ENCODE measurements at places on chromosomes 5 and 9.

DNA sequence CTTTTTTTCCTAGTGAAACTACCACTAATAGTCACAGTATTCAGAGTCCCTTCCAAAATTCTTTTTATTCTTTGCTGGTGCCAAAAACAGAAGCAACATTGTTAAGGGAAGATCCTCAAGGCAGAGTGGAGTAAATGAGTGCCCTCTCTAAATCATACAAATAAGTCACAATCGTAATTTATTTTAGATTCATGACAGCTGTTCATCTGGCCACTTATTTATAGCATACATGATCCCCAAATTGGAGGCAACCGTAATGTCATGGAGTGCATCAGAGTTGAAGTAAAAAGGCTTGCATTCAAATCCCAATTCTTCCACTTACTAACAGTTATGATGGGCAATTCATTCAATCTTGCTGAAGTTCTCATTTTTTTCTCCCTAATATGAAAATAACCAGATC, 33.4 kb downstream of the POLK start:
- DNase-seq: no peak

GRCh38 chr5:18079831-18080230, 445.6 kb downstream of the TAF11L14 start:
- no peak for DNase-seq

DNA sequence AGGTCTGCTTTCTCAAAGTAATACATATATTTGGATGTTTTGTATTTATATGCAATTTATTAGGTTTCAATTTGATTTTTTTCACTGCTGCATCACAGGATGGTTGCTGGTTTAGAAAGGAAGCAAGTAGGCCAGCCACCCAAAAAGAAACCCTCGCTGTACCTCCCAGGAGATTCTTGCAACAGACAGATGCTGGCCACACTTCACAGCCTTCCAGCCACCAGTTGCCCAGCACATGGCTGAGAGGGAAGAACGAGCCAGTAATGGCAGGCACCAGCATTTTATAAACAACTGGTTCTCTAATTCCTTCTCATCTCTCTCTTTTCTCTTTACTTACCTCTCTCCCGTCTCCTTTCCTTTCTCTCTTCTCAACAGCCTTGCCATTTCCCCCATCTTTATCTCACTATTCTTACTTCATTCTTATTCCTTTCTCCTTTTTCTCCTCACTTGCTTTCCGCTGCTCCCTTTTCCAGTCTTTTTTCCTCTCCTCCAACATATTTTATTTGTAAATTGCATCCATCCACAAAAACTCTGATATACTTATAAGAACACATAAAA, 38.9 kb downstream of the EFNA5 start:
- DNase-seq: no peak

DNA sequence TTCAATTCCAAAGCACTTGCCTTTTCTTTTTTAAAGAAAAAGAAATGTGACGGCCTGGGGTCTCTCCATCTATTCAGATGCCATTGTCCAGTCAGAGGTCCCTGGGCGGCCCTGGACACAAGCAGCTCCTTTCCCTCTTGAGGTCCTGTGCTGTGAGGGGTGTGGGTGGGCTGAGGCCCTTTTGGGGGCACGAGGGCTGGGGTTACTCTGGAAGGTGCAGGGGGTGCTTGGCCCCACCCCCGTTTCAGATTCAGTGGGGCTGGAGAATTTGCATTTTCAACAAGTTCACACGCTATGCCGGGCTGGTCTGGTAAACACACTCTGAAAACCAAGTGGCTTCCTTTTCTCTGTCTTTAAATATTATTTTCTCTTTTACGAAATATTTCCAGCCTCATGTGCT, 91.4 kb upstream of the PHYKPL start:
- DNase-seq: no peak

DNA sequence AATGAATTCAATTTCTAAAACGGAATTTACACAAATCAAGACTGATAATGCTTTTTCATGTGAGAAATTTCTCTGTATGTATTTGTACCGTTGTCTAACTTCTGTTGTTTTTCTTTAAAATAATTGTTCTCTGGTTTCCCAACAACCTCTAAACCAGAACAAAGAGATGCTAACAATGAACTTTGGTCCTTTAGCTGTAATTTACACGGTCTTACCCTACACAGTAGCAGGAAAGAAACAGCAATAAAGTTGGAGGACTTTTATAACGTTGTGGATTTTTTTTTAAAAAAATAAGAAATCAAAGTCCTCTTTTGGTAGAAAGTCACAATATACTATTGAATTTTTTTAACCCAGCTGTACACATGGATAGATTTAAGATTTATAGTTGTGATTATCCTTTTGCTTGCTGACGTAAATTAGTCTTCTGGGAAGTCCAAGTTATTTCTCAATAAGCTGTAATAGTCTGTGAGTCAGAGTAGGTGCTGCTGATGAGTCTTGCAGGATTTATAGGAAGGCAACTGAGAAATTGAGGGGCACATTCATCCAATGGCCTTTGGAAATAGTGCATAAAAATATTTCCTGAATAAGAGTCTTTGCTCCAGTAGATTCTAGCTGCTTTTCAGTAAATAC, 76.8 kb upstream of the PCSK1 start:
- DNase-seq: peak; percentile 19

GRCh38 chr9:87342743-87343142, 154.9 kb upstream of the DAPK1 start:
- DNase-seq: no peak

DNA sequence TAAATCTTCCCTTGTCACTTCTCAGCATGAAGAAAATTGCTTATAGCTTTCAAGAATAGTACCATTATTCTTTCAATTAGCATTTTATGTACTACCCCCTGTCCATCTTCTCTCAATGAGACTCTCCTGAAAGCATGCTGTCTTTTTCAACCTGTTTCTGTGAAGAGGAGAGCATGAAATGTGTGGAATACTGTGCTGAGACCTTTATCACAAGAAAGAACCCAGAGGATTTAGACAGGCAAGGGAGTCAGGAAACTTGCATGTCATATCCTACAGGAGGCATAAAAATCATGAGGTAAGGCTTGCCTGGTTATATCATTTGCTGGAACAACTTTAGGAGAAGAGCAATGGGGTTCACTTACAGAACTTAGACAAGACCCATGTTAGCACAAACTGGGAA, 56.7 kb upstream of the LPAR1 start:
- DNase-seq: no peak

- DNase-seq: no peak
These were observed 56.5 kb downstream of the AMBP start for GRCh38 chr9:114021578-114021977.

DNA sequence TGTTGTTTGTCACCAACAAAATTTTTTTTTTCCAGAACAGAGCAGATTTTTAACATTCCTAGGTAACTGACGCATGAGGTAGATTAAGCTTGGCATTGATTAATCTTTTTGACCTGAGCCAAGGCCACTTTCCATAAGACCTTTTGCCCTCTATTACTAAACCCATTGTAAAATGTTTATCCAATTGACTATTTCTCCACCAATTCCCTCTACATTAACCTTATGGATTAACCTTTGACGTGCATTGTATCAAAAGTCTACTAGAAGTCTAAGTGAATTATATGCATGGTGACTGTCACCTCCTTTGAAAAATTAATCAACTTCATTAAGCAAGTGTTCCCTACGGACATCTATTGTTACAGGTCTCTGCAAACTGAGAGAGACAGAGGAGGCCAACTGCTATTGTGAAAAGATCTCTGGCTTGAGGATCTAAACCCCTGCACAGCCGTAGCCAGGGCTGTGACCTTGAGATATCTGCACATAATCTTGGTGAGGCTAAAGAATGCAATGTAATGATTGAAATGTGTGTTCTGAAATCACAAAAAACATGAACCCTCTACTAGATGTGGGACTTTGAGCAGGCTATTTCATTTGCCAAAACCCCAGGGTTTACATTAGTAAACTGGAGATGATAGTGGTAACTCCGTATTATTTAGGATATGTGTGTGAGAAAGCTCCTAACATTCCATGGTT, 632.2 kb downstream of the TLR4 start:
- no peak for DNase-seq

- DNase-seq: no peak
These were observed 10.0 kb upstream of the CLIC3 start for GRCh38 chr9:137006116-137007003.

GRCh38 chr5:72055636-72056035, 51.6 kb upstream of the MAP1B start:
- no peak for DNase-seq

DNA sequence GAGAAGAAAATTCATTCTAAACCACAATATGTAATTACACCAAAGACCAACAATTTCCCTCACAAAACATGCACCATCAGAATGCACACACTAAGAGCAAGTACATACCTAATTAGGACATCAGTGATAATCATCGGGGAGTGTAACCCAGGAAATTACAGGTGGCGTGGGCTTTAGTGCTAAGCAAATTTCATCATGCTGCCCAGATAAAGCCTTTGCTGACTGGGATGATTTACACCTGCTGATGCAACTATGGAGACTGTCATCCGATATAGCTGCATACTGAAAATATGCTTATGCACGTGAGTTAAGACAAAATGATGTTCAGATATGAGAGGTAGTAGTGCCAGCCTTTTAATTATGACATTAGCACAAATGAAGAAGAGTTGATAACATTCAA, 123.2 kb downstream of the DCP2 start:
- no peak for DNase-seq

DNA sequence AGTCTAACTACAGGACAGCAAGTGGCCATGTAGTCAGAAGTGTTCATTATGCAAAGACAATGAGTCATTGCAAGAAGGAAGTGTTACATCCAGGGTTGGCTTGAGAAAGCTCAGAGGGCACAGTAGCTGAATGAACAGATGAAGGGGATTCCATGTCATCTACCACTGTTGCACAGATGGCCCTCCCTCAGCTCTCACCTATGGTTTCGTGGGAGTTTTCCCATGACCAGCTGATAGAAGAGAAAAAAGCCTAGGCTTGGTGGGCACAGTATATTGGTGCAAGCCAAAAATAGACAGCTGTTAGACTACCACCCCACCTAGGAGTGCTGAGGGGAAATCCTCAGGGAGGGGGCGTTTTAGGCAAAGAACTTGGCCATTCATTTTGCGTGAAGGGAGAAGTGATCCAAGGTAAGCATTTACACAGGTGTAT, 217.0 kb downstream of the DMRT2 start:
- no peak for DNase-seq

DNA sequence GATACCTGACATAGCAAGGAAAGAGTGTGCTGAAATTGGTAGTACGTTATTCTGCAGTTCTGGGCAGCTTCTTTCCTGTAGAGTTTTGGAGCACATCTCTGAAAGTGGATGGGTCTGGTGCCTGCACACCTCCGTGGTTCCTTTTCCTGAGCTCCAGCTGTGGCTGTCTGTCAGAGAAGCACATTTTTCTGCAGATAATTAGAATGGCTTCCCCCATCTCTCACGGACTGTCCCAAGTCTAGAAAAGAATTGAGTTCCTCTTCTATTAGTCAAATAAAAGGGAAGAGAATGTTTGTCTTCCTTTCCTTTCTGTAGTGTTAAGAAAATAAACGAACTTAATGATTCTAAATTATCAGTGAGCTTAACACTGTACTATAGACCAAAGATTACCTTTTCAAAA, 55.7 kb downstream of the VCAN start:
- no peak for DNase-seq

- no peak for DNase-seq
These were observed 36.7 kb upstream of the F2R start for GRCh38 chr5:76679231-76679630.

DNA sequence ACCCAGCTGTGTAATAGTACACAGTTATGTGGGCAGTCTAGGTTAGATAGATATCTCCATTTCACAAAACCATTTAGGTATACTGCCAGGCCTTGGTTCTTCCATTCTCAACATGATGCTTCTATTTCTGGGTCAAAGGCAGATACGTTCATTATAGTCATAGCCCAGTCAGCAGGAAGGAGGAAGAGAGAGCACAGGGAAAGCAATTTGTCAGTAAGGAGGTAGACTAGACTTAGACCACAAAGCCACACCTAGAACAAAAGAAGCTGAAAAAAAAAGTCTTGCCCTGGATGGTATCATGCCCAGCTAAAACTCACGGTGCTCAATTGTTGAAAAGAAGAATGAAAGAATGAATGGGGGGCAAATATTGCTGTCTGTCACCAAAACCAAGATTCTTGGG, 7.6 kb downstream of the INVS start:
- no peak for DNase-seq

- peak; percentile 89 for DNase-seq
These were observed 226.1 kb downstream of the NR3C1 start for GRCh38 chr5:143177263-143177983.

GRCh38 chr5:139901986-139902385, 106.4 kb downstream of the PSD2 start:
- DNase-seq: no peak
